Right cardiac atrium (tissue), 5 donors: ENCODE measurements at places on chromosomes 1 and 21.

- peak; percentile 65 for DNase-seq
Observed at GRCh38 chr21:36479415-36480402, at the start of gene CLDN14. CLDN14 (minus strand) TSS chr21:36480122; CDS start chr21:36461695, 18,427 bp downstream.

GRCh38 chr1:97094247-97094972, 372.8 kb downstream of the PTBP2 start:
- no peak for DNase-seq

DNA sequence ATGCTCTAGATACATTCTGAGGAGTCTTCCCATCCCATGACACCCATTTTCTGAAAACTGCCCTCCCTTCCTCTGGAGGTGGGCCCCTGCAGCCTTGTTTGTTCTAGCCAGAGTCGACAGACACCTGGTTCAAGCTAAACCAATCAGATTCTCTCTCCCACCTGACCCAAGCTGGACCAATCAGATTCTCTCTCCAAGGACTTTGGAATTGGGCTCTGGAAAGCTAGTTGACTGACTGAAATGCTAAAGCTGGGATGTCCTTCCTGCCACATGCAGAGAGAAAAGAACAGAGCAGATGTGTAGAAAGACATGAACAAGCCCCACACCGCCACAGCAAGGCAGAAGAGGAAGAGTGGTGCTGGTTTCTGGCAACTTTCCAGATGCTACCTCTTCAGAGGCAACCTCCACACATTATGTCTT, 24.6 kb downstream of the ASAP3 start:
- no peak for DNase-seq

GRCh38 chr21:32949701-32950100, 76.0 kb upstream of the OLIG2 start:
- DNase-seq, result no peak

GRCh38 chr21:44878053-44878982, 4.8 kb upstream of the PTTG1IP start:
- no peak for DNase-seq

DNA sequence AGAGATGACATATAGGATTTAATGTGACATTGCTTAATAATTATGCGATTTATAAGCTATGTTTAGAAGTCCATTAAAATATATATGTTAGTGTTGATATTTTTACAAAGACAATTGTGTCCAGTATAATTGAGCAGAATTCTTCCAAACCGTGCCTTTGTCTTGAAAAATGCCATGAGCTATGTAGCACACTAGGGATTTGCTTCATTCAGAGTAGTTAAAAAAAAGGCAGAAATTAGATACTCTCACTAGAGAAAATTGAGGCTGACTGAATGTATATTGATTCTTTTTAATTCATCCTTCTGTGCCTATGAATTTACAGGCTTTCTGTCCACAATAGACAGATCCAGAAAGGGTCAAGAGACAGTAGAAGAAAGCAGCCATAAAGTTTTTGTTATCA, 429.0 kb downstream of the NEGR1 start:
- no peak for DNase-seq

DNA sequence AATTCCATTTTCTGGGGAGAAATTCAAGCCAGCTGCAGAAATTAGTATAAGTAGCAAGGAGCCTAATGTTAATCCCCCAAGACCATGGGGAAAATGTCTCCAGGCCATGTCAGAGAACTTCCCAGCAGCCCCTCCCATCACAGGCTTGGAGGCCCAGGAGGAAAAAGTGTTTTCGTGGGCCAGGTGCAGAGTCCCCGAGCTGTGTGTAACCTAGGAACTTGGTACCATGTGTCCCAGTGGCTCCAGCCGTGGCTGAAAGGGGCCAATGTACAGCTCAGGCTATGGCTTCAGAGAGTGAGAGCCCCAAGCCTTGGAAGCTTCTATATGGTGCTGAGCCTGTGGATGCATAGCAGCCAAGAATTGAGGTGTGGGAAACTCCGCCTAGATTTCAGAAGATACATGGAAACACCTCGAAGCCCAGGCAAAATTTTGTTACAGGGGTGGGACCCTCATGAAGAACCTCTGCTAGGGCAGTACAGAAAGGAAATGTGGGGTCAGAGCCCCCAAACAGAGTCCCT, 286.3 kb downstream of the MATN1 start:
- DNase-seq, result no peak

GRCh38 chr21:43211072-43211759, 42.4 kb downstream of the CRYAA start:
- DNase-seq, result peak; percentile 75

GRCh38 chr21:16554503-16554902, 824.7 kb downstream of the USP25 start:
- DNase-seq, result peak; percentile 43

GRCh38 chr1:50634251-50634650, 211.0 kb upstream of the DMRTA2 start:
- DNase-seq, result no peak

DNA sequence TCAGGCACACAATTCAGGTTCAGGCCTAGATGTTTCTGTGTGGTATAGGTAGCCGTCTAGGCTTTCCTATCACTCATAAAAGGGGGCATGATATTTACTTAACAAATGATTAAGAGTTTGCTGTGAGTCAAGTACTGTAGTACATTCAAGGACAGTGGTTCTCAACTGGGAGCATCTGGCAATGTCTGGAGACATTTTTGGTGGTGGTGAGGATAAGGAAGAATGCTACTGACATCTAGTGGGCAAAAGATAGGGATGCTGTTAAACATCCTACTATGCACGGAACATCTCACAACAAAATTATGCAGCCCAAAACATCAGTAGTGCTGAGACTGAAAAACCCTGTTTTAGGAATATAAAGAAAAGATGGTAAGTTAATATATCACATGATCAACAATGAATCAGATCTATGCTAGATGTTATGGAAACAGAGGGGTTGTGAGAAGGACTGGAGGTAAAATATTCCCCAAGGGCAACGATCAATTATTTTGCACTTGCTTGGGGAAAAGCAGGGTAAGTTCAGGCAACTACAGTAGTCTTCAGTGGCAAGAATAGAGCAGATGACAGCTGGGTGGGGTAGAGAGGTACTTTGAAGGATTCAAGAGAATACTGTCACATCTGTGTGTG, 4.9 kb downstream of the DNTTIP2 start:
- DNase-seq, result no peak

DNA sequence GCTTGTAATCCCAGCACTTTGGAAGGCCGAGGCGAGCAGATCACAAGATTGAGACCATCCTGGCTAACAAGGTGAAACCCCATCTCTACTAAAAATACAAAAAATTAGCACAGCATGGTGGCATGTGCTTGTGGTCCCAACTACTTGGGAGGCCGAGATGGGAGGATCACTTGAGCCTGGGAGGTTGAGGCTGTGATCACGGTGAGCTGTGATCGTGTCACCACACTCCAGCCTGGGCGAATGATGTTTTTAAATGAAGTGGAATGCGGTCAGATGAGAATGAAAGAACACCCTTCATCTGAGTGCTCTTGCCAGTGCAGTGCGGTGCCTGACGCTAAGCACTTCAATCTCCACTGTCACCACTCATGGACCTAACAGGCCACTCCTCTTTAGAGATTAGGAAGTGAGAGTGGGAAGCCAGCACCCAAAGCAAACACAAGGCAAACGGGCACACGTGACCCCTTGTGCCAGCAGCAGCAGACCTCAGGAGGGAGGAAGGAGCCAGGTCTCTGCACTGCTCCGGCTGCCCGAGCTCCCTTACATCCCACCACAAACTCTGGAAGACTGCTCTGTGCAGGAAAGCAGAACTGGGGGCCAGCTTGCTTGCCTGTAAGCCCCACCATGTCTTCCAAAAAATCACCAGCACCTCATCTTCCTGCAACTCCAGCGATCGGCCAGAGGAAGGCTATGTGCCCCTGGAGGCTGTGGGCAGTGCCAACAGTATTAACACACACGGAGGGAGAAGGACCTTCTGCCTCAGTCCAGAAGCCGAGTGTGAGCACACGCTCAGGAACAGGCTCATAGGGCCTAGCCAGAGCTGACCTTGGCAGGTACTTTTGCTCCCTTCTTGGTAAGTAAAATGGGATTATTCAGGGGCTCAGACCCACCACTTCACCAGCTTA, 9.7 kb downstream of the CTNNBIP1 start:
- DNase-seq, result peak; percentile 85

DNA sequence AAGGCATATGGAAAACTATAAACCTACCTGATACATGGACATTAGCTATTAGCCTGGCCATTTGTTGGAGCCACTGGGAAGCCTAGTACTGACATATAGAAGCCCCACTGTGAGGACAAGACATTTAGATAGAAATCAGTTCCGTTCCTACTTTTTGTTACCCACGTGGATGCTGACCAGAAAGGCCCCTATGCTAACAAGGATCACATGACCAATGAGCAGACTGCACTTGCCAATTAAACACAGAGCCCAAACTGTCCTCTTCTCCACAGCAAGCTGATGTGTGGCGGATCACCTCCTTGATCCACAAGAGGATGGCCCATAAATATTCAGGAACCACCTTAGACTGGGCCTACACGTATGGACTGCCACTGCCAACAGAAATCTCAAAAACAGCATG, 11.2 kb upstream of the OR6K3 start:
- no peak for DNase-seq

- DNase-seq, result peak; percentile 40
Observed at GRCh38 chr1:200873671-200874397, 1.1 kb downstream of the GPR25 start.

DNA sequence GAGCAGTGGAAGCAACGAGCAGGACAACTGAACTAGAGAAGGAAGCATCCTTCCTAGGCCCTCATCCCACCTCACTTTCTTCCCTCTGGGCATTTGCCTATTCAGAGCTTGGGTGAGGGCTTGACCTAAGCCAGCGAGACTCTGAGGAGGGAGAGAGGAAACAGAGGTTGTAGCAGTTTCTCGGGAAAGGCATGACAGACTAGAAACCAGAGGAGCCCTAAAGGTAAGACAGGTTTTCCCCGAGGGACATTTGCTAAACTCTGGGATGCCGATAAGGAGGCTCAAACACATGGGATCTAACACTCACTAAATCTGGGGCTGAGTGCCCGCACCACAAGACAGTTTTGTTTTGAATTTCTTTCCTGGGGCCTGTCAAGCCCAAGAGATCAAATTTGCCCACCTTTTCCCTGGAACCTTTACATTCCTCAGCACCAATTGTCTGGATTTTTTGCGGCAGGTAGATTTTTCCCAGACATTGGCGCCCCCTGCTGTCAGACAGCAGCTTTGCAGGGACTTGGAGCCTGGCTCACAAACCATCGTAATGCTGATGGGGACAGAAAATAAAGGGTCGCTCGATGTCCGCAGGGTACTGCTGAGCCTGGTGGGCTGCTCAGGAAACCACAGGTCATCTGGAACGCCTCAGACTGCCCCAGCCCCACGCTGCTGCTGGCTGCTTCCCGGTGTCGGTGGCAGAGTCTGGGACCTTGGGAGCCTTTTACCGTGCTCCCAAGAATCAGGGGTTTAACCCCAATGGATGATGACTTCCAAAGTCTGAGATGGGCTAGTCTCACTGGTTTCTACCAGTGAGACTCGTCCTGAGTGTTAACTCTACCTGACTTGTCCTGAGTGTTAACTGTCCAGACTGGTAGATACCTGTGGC, 23.4 kb upstream of the TSPAN2 start:
- DNase-seq, result peak; percentile 64

DNA sequence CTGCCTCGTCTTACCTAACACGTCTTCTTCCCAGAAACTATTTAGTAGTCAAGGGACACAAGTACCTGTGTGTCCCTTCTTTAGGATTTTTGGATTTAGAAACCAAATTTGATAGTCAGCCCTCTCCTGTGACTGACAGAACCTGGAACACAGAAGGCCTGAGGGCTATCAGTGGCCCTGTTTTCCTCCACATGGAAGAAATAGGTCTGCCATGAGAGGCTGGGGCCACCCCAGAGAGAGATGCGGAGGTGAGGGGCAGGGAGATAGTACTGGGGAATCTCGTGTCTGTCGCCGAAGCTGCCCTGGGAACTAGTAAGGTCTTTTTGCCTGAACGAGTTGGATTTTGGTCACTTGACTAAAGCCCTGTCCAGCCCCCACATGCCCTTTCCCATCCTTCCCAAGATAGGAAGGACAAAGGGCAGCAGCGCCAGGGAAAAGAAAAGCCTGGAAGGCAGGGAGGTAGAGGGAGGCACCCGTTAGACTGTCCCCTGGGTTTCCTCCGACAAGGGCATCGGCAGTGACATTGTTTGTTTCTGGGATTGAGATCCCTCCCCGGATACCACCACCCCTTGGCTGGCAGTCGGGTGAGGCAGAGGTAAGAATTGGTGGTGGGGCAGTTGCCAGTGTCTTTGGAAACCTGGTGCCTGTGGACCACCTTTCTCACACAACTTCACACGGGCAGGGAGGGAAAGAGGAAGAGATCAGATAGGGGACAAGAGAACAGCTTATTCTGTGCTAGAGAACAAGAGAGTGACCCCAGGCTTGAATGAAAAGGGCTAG, 19.8 kb downstream of the SMIM12 start:
- DNase-seq, result no peak

DNA sequence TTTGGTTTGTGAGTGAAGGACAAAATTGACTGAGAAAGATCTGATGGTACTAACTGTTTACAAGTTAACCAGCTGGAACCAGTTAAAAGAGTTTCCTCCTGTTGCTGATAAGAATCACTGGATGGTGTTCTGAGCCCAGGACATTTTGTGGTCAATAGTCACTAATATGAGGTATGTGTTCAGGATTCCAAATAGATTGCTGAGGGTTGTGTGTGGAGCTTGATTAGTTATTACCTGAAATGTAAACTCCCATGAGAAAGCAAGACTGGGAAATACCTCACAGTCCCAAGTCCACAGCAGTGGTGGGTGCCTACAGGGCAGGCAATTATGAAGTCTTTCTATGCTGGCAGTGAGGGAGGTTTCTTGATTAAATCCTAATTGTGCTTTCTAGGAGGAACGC, 164.6 kb downstream of the DNM3 start:
- no peak for DNase-seq

GRCh38 chr1:26598890-26599289, 69.3 kb downstream of the RPS6KA1 start:
- no peak for DNase-seq

- DNase-seq, result no peak
Observed at GRCh38 chr1:147493349-147493748, 48.0 kb upstream of the BCL9 start.

GRCh38 chr1:30729901-30730300, 6.5 kb upstream of the MATN1 start:
- DNase-seq, result peak; percentile 15

GRCh38 chr1:86104606-86105532, 51.7 kb downstream of the COL24A1 start:
- no peak for DNase-seq

- DNase-seq, result no peak
Observed at GRCh38 chr1:244454412-244454811, 2.7 kb upstream of the ADSS2 start.

GRCh38 chr1:211174375-211174774, 40.4 kb upstream of the KCNH1 start:
- DNase-seq, result no peak
